ENCODE measurements at places on chromosomes 3 and 15.

DNA sequence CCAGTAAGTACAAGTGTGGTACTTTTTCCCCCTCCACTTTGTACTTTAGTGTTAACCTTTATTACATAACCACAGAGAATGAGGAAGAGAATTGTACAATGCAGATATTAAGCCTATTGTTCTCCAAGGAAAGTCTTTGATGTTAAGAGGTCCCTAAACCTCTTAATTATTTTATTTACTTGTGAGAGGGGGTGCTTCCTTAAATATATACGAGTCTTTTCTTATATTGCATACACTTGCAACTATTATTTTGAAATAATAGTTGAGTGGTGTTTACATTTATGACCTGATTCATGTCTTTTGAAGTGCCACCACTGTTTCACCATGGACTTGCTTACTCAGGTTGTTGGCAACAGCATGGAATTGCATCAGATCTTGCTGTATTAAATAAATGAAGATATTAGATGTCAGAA lies 10.1 kb downstream of the USP3 start:
- no peak for DNase-seq

DNA sequence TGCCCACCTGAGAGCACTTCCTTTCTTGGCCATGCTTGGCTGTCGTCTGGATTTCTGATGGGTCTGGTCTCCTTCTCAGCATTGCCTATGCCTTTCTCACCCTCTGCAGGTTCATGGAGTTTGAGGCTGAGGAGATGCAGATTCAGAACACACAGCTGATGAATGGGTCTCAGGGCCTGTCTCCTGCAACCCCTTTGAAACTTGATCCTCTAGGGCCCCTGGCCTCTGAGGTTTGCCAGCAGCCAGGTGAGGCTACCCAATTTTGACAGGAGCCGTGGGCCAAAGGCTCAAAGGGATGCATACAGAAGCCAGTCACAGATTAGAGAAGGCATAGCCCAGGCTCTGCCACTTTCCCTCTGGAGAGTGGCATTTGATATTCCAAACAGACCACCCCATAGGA lies 10.5 kb downstream of the NUTM1 start:
- no peak for DNase-seq

GRCh38 chr3:197168606-197169005 lies 129.8 kb downstream of the DLG1 start:
- DNase-seq: no peak

DNA sequence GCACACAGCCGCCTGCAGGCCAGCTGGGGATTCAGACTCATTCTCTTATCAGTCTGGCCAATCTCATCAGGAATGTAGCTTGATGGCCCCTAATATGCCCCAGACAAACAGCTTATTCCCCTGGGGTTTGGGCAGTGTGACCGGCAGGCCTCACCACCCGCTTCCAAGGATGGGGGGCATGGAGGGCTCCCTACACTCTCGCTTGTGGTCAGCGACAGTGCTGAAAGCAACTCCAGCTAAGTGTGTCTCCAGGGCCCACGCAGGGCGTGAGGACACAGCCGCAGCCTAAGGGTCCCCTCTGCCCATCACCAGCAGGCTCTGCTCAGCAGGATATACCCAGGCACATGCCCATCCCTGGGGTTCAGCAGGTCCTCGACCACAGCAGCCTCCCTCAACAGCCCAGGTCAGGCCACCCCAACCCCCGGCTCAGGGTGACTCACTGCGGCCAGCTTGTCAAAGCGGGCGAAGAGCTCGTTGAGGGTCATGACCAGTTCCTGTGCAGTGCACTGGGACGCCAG lies 116.7 kb downstream of the ADCY5 start:
- no peak for DNase-seq

- no peak for DNase-seq
These were observed 33.1 kb downstream of the CP start for GRCh38 chr3:149188494-149188893.

GRCh38 chr3:54783611-54784010 lies 144.2 kb downstream of the LRTM1 start:
- no peak for DNase-seq

GRCh38 chr3:58037141-58037910 lies 29.1 kb downstream of the FLNB start:
- DNase-seq: no peak

GRCh38 chr3:177512945-177513814 lies 315.9 kb upstream of the TBL1XR1 start:
- no peak for DNase-seq

DNA sequence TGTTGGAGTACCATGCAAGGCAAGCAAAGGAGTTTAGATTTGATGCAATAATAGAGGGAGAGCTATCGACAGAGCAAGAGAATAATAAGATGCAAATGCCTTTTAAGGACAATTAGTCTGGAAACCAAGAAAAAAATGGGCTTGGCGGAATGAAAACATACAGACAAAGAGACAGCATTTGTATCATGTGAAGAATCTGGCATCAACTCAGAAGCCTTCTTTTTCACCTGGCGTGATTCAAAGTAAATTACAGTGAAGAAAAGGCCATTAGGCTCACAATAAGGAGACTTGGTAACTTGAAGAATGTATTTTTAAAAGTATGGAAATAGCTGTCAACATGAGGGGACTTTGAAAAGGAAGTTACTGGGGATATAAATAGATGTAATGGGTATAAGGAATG lies 521.2 kb upstream of the GOLIM4 start:
- DNase-seq: no peak

DNA sequence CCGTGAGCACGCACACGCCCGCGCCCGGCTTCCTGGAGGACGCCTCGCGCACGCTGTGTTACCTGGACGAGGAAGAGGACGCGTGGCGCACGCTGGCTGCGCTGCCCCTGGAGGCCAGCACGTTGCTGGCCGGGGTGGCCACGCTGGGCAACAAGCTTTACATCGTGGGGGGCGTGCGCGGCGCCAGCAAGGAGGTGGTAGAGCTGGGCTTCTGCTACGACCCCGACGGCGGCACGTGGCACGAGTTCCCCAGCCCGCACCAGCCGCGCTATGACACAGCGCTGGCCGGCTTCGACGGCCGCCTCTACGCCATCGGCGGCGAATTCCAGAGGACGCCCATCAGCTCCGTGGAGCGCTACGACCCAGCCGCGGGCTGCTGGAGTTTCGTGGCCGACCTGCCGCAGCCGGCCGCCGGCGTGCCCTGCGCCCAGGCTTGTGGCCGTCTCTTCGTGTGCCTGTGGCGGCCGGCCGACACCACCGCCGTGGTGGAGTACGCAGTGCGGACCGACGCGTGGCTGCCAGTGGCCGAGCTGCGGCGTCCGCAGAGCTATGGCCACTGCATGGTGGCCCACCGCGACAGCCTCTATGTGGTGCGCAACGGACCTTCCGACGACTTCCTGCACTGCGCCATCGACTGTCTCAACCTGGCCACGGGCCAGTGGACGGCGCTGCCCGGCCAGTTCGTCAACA lies 890 bp downstream of the KBTBD13 start:
- DNase-seq: no peak

GRCh38 chr15:90031231-90031791 lies 30.2 kb downstream of the ZNF710 start:
- DNase-seq: peak; percentile 84

GRCh38 chr3:23263796-23264195 lies 60.7 kb downstream of the UBE2E2 start:
- no peak for DNase-seq

- no peak for DNase-seq
These were observed 397.7 kb upstream of the LMCD1 start for GRCh38 chr3:8103954-8104353.

DNA sequence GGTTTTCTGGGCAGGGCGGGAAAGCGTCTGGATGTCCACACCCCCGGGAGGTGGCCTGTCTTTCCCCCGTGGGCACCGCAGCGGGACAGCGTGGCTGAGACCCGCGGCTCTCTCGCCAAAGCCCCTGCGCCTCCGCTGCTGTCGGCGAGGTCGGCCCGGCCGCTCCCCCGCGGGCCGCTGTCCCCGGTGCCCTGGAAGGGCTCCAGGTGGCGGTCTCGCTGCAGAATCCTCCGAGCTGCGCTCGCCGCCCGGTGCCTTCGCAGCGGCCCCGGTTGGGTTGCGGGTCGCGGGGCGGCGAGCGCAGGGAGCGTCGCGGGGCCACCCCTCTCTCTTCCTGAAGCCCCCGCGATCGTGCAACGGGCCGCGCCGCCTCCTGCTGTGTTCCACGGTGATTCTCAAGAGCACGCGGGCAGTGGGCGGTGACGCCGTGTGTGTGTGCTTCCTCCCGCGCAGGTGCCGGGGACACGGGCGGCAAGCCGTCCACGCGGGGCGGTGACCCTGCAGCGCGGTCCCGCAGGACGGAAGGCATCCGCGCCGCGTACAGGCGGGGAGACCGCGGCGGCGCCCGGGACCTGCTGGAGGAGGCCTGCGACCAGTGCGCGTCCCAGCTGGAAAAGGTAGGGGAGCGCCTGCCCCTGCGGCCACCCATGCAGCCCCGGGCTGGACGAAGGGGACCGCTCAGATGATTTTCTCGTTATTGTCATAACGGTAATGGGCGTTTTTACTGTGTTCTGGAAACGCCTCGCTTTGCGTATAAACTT lies 54.4 kb downstream of the LRRK1 start:
- DNase-seq: peak; percentile 43

- no peak for DNase-seq
These were observed 45.6 kb downstream of the SST start for GRCh38 chr3:187624588-187624987.

DNA sequence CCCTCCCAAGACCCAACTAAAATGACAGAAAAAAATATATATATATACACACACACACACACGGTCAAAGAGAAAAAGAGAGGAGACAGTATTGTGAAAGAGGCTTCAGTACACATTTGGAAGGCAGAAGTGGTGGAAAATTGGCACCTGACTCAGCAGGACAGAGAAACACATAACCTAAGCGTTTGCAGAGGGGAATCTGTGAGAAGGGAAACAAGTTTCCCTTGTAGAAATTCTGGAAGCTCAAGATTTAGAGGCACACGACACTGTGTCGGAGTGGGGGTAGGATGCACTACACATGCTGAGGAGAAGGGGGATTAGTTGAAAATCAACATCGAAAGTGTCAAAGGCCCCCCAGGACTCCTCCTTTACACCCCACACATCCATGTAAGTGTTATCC lies 53.1 kb downstream of the PAK2 start:
- no peak for DNase-seq

- DNase-seq: no peak
These were observed 51.0 kb upstream of the MKRN3 start for GRCh38 chr15:23514484-23514883.

All from GM10248 (cell line).